T-helper 22 cell (primary cell): ENCODE measurements at places on chromosomes 3 and 15.

- no peak for DNase-seq
Observed at GRCh38 chr15:99631255-99631654, 65.5 kb downstream of the MEF2A start.

GRCh38 chr3:56926243-56926946 lies 124.6 kb upstream of the ARHGEF3 start:
- no peak for DNase-seq

DNA sequence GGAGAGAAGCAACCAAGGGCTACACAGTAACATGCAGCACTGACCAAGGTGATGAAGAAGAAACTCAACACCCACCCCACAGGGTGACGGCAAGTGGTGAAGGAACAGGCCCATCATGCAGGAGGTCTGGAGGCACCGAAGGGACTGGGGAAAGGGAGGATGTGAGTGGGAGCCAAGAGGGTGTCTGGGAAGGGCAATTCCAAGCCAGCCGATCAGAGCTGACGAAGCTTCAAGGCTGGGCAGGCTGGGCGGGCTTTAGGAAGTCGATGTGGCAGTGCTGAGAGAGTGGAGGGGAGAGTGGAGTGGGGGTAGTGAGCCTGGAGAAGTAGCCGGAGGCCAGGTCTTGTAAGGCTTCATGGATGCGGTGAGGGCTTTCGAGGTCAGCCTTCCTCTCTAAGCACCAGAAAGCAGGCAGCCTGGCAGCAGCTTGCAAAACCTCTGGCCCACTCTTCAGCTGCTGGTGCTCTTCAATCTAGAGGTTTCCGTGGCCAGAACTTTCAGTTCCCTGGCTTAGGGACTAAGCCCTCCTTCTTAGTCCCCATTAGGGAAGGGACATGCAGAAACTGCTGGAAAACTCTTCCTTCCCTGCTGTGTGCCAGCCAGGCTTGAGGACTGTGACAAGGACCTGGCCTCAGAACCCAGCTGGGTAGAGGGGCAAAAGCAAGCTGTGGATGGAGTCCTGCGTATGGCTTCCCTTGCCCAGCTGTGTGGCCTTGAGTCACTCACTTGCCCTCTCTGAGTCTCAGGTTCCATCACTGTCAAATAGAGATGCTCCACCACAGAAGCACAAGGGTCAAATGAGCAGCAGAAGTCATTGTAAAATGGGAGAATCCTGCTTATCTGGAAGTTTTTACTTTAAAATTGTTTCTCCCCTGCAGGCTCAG lies 72.1 kb downstream of the TLE3 start:
- DNase-seq, result no peak

DNA sequence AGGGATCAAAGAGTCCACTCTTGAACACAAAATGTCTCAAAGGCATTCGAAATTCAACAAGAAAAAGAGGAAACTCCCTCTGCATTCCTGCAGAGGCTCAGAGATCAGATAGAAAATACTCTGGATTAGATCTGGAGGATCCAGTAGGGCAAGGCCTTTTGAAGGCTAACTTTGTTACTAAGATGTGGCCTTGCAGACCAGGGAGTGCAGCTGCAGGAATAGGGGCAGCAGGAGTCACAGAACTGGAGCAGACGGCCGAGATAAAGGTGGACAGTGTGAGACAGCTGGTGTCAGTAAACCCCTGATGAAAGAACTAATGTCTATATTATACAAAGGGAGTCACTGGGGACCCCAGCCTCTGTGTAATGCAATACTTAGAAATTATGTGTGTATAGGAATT lies 84.5 kb upstream of the PLSCR4 start:
- no peak for DNase-seq

- no peak for DNase-seq
Observed at GRCh38 chr3:82641701-82642100, 880.3 kb upstream of the GBE1 start.

DNA sequence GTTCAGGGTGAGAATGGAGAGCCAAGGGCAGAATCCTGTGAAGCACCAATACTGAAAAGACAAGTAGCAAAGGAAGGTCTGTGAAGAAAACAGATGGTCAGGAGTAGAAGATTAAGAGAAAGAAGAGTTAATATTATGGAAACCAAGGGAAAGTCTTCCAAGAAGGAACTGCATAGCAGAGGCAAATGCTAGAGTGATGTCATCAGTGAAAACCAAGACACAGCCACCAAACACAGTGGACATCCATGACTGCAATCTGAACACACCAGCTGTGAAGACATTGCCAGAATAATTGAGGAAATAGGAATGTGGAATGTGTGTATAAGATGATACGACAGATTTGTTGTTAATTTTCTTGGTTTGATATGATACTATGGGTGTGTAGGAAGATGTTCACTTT lies 26.8 kb upstream of the ZBTB38 start:
- no peak for DNase-seq

DNA sequence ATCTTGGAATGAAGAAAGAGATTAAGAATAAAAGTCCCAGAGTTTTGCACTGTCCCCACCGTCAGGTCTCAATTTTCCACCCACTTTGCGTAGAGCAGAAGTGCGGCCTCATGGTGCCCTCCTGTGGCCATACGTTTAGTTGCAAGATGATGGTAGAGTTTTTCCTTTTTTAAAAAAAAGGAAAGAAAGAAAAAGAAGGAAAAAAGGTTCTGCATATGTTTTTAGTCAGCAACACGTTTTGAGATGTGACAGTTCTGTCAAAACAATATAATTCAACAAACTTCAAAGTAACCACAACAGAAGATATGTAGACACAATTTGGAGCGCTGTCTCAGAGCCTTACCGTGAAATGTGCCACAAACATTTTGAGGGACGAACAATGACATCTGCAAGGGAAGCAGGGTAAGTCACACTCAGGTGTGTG lies 24.6 kb downstream of the EBLN2 start:
- no peak for DNase-seq

DNA sequence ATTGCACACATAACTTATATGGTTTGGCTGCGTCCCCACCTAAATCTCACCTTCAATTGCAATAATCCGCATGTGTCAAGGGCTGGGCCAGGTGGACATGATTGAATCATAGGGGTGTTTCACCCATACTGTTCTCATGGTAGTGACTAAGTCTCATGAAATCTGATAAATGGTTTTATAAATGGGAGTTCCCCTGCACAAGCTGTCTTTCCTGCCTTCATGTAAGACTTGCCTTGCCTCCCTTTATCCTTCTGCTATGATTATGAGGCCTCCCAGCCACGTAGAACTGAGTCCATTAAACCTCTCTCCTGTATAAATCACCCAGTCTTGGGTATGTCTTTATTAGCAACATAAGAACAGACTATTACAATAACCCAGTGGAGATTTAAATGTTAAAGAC lies 653.9 kb downstream of the ROBO1 start:
- DNase-seq, result no peak

GRCh38 chr3:166444756-166445155 lies 607.5 kb upstream of the BCHE start:
- no peak for DNase-seq

DNA sequence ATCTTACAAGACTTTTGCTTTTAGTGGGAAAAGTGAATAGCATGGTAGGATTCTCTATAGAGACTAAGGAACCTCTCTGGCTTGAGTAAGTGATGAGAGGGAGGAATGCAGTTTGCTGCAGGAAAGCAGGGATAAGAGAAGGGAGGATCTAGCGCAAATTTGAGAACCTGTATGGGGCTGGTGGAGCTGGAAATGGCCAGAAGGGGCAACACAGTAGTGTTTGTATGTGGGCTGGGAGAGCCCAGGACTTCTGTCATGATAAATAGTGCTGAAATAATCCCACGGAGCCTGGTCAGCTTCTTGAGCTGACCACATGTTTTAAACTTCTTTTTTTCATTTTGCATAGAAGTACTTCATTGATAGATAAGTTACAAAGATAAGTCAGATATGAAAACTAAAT lies 11.2 kb upstream of the SHC4 start:
- no peak for DNase-seq

- DNase-seq, result no peak
Observed at GRCh38 chr3:56689303-56689702, 6.2 kb upstream of the TASOR start.

DNA sequence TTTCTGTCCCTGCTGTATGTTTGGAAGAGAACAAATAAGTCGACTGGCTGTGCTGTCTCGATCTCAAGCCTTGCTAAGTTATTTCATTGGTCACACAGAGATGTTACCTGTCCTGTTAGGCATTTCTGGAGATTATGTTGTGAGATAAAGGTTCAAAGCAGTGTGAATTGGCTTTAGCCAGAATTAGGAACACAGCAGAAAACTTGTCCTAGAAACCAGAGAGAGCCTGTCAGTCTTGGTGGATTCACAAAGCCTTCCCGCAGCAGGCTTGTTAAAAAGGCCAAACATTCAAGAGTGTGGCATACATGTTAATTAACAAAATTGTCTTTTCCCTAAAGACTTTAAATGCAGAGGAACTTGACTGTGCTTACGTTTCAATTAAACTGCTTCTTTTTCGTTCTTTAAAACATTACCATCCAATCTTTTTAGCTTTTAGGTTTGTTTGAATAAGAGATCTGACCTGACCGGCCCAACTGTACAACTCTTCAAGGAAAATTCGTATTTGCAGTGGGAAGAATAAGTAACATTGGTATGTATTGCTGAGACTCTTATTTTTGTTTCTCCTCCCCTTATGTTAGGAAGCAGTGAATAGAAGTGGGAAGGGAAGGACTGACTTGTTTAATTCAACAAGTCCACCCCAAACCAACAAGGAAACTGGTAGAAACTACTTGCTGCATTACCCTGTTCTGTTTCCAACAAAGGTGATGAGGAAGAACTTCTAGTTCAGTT lies 25.2 kb downstream of the ABHD2 start:
- no peak for DNase-seq

- no peak for DNase-seq
Observed at GRCh38 chr15:87799838-87800237, 456.7 kb downstream of the NTRK3 start.

GRCh38 chr3:171687581-171687980 lies 122.7 kb downstream of the PLD1 start:
- DNase-seq, result no peak

- DNase-seq, result no peak
Observed at GRCh38 chr15:31230630-31231485, 95.8 kb upstream of the KLF13 start.

- DNase-seq, result no peak
Observed at GRCh38 chr15:49830391-49830790, 209.5 kb downstream of the DTWD1 start.

DNA sequence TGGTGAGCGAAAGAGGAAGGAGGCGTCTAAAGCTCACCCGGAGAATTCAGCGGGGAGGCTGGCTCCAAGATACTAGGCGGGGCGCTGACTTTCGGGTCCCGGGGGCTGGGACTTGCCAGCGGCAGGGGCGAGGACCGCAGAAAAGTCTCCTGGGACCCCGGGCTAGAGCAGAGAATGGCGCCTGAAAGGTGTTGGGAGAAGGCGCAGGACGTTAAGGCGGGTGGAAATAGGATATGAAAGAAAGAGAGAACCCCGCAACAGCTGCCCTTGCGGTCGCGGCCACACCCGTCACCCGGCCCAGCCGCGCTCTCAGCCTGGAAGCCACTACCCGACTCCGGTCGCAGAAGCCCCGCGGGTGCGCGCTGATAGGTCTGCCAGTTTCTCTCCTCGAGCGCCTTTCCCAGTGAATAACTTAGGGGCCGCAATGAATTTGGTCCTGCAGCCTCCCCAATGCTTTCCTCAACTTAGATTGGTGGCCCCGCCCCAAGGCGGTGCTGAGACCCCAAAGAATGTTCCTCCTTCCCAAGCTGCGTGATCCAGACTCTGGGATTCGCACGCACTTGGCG lies 604 bp downstream of the LTK start:
- DNase-seq, result no peak

DNA sequence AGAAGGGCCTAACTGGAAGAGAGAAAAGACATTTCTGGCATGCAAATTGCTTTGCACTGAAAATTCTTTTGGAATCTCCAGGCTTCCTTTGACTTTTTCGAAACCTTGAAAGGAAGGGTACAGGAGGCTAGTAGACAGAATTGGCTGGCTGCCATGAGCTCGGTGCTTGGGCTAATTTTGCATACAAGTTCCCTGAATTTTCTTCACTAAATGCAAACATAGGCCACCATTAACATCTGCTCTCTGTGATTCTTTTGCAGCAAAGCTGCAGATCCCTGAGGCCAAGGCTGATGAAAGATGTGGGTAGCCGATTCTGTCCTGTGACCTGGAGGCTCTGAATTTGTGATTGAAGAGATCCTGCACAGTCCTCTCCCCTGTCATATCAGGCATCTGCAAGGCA lies 247.8 kb upstream of the MCTP2 start:
- DNase-seq, result no peak

GRCh38 chr15:34941185-34941698 lies 28.3 kb downstream of the AQR start:
- DNase-seq, result no peak

DNA sequence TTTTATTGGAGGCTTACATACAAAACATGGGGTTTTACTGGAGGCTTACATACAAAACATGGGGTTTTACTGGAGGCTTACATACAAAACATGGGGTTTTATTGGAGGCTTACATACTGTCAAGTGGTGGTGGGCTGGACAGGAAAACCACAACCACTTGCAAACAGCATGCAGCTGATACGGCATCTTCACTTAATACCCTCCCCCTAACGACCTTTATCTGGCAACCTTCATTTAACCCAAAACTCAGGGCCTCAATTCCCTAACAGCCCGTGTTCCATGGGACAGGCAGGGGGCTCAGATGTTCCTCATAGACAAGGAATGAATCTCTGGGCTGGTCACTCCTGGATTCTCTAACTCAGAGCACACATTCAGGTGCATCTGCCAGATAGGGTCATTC lies 137.1 kb downstream of the CD47 start:
- no peak for DNase-seq

DNA sequence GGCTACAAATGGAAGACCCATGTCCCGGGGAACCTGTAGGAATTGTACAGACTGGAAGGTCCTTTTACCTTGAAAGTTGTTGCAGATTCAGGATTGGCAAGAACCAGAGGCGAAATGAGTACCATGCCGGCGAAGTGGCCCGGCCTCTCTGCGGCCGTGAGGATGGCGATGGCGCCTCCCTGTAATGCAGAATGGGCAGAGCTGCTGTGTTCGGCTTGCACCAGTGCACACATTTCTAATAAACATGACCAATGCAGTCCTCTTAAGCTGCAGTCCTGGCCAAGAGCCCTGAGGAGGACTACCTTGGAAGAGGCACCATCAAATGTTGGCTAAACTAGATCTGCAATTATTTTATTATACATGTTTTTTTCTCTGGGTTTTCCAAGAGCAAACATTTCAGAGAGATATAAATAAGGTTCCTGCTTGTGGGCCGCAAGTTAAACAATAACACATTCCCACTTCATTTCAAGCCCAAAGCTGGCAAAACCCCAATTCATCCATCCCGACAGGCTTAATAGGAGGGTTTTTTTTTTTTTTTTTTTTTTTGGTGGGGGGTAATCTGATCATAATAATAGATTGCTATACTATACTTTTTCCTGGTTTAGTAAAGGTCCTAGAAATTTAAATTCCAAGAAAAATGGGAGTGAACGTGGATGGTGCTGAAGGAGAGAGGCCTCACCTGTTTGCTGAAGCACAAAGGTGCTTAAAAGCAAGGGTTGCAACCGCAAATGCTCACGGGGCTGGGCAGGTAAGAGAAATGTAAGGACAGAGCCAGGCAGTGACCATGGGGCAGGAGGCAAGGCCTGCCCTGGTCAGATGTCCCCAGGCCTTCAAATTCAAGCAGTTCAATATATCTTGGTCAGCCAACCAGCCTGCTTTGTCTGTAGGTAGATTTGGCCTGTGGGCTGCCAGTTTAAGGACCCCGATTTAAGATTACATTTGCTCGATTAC lies 48.5 kb downstream of the ABTB1 start:
- no peak for DNase-seq

GRCh38 chr3:31420311-31420710 lies 112.4 kb upstream of the STT3B start:
- DNase-seq, result no peak
